HFFc6 (cell line): ENCODE measurements at places on chromosomes 16 and 17. TPM values are rescaled to one million over a fixed set of nuclear protein-coding genes. Genes with fewer than 3 reads are reported as not detected.
A peak's percentile ranks its signal among the peaks of the same experiment; 100 is the strongest.

Gene IGF2BP1
- 26.5 to 57.2 TPM (median 36.7 TPM) in 3 replicates for total RNA-seq

DNA sequence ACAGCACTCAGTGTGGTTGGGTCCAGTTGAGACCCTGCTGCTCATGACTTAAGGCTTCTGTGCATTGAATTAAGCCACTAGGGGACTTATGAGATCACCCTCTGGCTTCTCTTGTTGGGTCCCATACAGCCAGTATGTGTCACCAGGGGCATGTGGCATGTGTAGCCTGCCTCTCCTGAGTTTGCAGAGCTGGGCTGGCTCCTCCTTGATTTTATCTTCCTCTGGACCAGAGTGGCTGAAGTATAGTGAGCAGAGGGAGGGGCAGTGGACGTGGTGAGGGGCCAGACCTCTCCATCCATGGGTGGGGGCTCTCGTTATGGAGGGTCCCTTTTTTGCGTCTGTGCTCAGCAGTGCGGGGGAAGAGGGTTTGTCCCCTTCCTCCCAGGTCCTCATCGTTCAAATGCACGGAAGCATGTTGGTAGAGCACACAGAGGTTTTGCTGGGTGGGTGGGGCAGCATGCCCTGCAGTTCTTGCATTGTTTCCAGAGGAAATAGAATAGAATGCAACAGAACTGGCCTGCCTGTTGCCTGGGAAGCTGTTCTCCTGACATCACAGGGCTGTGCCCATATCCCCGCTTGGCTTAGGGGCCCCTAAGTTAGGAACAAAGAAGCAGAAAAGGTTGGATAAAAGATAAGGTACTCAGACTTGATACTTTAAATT is 77.4 kb downstream of the SPECC1 start:
- no peak overlapping the region for H3K27ac ChIP-seq
- DNase-seq: no peak
- no peaks in the 10 kb centered on the region for H3K4me1 ChIP-seq
- peaks cover 37% of the 10 kb centered on the region for H3K27me3 ChIP-seq
- no peaks in the 10 kb centered on the region for H3K36me3 ChIP-seq

DNA sequence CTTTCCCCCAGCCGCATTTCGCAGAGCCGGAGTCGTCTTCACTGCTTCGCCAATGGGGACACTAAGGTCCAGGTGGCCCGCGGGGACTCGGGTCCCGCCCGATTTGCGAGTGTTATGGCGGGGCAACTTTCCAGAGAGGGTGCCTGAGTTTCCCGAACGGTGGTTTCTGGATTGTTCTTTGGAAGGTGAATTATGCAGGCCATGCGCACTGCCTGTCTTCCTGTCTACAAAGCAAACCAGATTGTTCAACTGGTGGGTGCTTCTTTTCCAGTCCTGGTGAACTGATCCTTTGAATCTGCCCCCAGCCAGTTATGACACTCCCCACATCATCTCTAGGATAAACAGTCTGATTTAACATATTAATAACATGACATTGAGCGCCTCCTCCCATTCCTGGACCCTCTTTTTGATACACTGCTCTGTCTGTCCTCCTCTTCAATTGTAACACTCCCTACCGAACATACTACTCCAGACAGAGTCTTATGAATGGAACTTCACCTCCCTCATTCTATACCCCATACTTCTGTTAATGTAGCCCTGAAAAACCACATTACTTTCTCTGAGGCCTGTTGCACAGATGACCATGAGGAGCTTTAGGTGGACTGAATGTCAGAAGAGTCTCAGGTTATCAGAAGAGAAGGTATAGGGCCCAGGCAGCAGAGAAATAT is 159.0 kb downstream of the RAB11FIP4 start:
- H3K4me1 ChIP-seq: peaks cover 38% of the 10 kb centered on the region
- peaks cover 10% of the 10 kb centered on the region for H3K27me3 ChIP-seq
- H3K27ac ChIP-seq: peak overlapping the region; percentile 86
- H3K36me3 ChIP-seq: no peaks in the 10 kb centered on the region
- no peak for DNase-seq
- peak overlapping the region; percentile 68 for H3K4me3 ChIP-seq

GRCh38 chr17:49353607-49354006 is 8.4 kb downstream of the ZNF652 start:
- H3K4me3 ChIP-seq: no peak overlapping the region
- H3K27ac ChIP-seq: no peak overlapping the region
- H3K4me1 ChIP-seq: peaks cover 20% of the 10 kb centered on the region
- H3K27me3 ChIP-seq: no peaks in the 10 kb centered on the region
- DNase-seq: no peak
- peaks cover 15% of the 10 kb centered on the region for H3K36me3 ChIP-seq

- peaks cover 3% of the 10 kb centered on the region; the same call in 1 of the 2 replicates for H3K27me3 ChIP-seq
- peaks cover 4% of the 10 kb centered on the region for H3K36me3 ChIP-seq
- H3K27ac ChIP-seq: peak overlapping the region; percentile 32
- H3K4me3 ChIP-seq: no peak overlapping the region
- peak; percentile 30 for DNase-seq
Observed at GRCh38 chr16:14485121-14485551, 144.9 kb downstream of the PARN start.

DNA sequence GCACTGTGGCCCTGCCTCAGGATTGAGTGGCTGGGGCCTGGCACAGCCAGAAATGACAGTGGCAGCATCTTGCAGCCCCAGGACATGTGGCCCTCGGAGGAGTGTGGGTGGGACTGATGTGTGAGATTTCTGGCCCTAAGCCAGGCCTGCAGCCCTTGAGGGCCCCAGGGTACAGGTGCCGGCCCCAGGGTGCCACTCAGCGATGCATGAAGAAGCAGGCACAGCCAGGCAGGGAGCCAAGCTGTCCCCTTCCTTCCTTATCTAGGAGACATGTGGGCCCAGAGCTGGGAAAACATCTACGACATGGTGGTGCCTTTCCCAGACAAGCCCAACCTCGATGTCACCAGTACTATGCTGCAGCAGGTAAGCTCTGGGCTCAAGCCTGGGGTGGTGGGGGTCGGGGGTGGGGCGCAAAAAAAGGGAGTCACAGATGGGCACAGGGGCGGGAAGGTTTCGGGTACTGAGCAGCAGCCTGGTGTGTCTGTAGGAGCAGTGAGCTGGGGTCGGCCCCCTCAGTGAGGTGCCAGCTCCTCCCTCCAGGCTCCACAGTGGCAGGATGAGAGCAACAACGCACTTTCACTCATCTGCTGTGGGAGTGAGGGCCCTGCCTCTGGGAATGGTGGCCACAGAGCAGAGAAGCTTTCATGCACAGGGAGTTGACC is 4.1 kb downstream of the ACE start:
- peaks cover 12% of the 10 kb centered on the region for H3K27me3 ChIP-seq
- no peaks in the 10 kb centered on the region for H3K36me3 ChIP-seq
- H3K4me1 ChIP-seq: peaks cover 19% of the 10 kb centered on the region
- H3K27ac ChIP-seq: no peak overlapping the region
- no peak overlapping the region for H3K4me3 ChIP-seq

GRCh38 chr17:41812381-41813151 is at the start of gene FKBP10:
TSS of gene FKBP10 (plus strand) at chr17:41813004. CDS start at chr17:41813035, 31 bp downstream.
- peak within 1 kb of the TSS; percentile 96 for H3K4me3 ChIP-seq
- H3K36me3 ChIP-seq: peaks cover 26% of the 10 kb centered on the region
- peak; percentile 74 for DNase-seq
- H3K27me3 ChIP-seq: peaks cover 2% of the 10 kb centered on the region

GRCh38 chr16:30381291-30382041 is 895 bp downstream of the SEPTIN1 start:
- no peak overlapping the region for H3K27ac ChIP-seq
- peaks cover 5% of the 10 kb centered on the region for H3K36me3 ChIP-seq
- peaks cover 24% of the 10 kb centered on the region for H3K4me1 ChIP-seq
- H3K4me3 ChIP-seq: no peak overlapping the region

DNA sequence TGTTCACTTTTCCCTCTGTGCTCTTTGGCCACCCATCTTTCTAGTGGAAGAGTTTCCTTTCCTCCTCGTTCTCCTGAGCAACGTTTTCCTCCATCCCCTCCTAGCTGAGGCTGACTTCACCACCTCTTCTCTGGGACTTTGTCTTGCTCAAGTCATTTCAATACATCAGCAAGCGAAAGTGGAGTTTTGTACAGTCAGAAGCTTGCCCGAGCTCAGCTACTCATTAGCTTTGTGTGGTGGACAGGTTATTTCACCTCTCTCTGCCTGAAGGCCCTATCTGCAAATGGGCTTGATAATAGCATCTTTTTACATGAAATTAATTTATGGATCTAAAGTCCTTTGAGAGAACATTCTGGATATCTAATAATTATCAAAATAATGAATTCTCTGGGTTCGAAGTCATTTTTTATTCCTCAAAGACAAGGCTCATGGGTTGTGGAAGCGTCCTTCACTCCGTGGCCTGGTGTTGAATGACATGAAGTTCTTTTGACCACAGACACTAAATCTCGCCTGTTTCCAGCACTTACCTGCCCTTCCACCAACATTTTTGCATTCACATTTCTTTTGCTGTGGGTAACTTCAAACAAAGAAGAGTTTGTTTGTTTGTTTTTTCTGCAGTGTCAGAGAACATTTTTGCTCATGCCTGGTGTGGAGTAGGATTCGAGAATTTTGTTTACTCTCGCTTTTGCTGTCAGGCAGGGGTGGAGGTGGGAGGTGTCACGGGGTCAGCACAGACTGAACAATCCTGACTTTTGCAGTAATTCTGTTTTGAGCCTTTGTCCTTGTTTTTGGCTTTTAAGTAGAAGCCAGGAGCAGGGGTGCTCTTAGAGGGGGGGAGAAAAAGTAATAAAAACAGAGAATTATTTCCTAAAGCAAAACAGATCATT is 155.0 kb upstream of the CACNG5 start:
- H3K4me3 ChIP-seq: no peak overlapping the region
- DNase-seq: no peak
- peaks cover 2% of the 10 kb centered on the region; the same call in 1 of the 2 replicates for H3K27me3 ChIP-seq
- no peak overlapping the region for H3K27ac ChIP-seq
- H3K36me3 ChIP-seq: peaks cover 28% of the 10 kb centered on the region

DNA sequence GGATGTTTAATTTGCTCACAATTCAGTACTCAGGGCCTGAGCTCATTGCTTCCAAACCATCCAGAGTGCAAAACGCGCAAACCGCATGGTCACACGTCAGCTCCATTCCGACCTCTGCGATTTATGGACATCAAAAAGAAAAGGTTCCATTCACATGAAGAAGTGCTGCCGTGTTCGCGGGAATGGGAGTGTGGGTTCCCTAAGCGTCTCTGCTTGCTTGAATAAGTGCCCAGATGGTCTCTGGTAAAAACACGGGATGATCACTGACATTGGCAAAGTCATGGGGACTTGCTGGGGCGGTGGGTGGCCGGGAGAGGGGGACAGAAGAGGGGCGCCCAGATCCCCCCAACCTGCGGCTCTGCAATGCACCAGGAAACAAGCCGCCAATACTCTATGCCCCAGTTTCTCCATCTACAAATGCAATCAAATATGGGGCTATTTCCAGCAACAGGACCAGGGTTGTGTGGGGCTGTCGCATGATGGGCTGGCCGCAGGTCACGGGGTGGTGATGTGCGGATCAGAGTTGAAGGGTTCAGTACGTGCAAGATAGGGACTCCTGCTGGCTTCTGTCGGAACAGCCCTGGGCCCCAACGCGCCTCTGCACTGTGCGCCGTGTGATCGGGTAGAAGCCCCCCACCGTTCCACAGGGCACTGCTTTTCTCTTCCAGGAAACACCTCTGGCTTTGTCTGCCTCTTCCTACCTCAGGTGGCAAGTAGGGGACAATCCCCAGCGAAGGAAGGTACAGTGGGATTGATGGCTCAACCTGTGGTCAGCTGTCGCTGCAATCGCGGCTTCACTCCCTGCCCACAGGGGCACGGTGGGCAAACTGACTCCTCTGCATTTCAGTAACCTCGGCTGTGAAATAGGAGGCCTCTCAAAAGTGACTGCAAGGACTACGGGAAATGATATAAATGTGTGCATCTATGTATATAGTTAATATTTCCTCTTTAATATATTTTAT is 11.2 kb downstream of the FOXF1 start:
- DNase-seq: no peak
- no peaks in the 10 kb centered on the region for H3K36me3 ChIP-seq
- H3K27me3 ChIP-seq: peaks cover 24% of the 10 kb centered on the region
- H3K4me1 ChIP-seq: peaks cover 20% of the 10 kb centered on the region
- no peak overlapping the region for H3K4me3 ChIP-seq
